Glomerular endothelial cell (primary cell): ENCODE measurements at places on chromosomes 2 and 18. TPM values are rescaled to one million over a fixed set of nuclear protein-coding genes. Genes with fewer than 3 reads are reported as not detected.

SRD5A2 gene
- not detected in 2 replicates for total RNA-seq

TDRD15 gene
- total RNA-seq, result not detected in 2 replicates

GRCh38 chr2:121038431-121038830 lies 246.6 kb downstream of the TFCP2L1 start:
- DNase-seq, result no peak

DNA sequence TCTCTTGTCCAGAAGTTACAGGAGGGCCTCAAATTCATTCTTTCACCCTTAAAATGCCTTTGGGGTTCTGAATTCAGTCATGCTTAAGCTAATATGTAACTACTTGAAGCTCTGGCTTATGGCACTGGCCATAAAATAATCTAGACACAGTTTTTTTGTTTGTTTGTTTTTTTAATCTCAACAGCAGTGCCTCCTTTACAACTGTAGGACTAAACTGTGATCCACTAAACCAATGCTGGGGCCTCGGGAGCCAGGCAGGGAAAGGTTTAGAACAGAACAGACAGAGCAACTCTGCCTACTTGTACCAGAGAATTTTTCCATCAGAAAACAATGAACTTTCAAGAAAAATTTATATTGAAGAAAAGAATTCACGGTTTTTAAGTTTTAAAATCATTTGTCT lies 1.7 kb downstream of the STAM2 start:
- DNase-seq, result no peak
